Suppressor macrophage treated with lipopolysaccharide for 1 hour (primary cell): ENCODE measurements at places on chromosomes 6 and 20.
A peak's percentile ranks its signal among the peaks of the same experiment; 100 is the strongest.

DNA sequence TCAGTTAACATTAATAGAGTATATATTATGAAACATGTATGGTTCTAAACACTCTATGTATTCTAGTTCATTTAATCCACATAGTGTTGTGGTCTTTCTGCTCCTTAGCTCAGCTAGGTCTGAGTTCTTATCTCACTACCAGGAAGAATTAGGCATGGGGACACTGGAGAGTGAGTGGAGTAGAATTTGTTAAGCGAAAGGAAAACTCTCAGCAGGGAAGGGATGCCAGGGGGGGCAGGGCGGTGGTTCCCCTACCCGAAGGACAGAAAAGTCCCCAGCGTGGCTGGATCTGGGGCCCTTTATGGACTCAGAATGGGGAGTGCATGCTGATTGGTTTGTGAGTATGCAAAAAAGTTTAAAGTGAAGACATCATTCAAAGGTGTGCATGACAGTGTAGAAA lies 727.5 kb downstream of the TBC1D32 start:
- no peak for DNase-seq

- peak; percentile 43 for DNase-seq
Observed at GRCh38 chr20:50041246-50041873, 58.6 kb downstream of the SNAI1 start.

GRCh38 chr6:56932910-56933477 lies 21.9 kb upstream of the BEND6 start:
- no peak for DNase-seq

GRCh38 chr6:17923401-17923863 lies 64.0 kb downstream of the KIF13A start:
- DNase-seq: no peak

DNA sequence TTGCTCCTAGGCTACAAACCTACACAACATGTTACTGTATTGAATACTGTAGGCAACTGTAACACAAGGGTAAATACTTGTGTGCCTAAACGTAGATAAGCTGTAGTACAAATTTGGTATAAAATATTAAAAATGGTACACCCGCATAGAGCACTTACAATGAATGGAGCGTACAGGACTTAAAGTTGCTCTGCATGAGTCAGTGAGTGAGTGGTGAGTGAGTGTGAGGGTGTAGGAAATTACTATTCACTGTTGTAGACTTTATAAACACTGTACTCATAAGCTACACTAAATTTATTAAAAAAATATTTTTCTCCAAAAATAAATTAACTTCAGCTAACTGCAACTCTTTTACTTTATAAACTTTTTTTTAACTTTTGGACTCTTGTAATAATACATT lies 391.6 kb downstream of the ADGRB3 start:
- no peak for DNase-seq

- no peak for DNase-seq
Observed at GRCh38 chr6:19713411-19713810, 123.8 kb upstream of the ID4 start.

GRCh38 chr6:116108836-116109235 lies 8.2 kb downstream of the NT5DC1 start:
- no peak for DNase-seq

DNA sequence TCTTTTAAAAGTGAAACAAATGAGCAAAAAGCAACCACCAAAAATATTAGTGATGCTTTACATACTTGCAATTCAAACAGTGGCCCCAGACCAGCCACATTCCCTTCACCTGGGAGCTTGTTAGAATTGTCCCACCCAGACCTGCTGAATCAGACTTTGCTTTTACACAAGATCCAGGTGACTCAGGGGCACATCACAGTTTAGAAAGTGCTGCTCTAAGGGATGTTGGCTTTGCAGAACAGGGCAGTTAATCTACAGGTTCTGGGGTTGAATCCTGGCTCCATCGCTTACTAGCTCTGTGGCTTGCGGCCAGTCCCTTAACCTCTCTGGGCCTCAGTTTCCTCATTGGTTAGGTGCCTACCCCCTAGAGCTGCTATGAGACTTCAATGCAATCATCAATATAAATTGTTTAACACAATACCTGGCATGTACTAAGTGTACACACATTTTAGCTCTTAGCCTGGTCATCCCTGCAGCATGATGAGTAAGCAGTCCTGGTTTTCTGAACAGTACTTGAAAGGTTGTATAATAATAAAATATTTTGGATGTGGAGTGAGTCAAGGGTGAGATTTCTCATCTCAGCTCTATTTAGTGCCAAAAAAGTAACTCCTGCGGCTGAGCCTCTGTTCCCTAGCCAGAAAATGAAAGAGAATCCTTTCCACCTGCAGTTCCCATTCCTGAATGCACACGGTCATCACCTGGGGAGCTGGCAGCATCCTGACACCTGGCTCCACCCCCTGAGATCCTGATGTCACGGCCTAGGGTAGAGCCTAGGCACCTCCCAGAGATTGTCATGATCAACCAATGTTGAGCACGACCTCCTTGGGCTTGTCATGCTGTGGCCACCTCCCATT lies 162.7 kb downstream of the ANKRD60 start:
- DNase-seq: no peak

DNA sequence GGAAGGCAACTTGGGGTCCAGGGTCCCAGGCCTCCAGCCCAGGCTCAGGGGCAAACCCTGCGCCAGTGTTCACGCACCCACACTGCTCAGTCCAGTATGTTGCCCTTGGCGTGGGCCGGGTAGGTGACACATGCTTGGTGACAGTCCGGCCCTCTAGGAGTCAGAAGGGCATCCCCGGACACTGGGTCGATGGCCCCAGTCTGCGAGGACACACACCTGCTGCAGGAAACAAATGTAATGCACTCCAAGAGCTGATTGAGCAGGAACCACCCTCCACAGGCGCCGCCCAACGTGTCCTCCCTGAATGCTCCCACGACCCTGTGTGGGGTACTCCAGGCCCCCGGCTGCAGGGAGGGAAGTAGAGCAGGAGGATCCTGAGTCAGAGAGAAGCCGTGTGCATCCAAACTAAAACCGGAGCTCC lies 160.7 kb downstream of the DLL1 start:
- no peak for DNase-seq

- peak; percentile 41 for DNase-seq
Observed at GRCh38 chr20:45115829-45116228, 855 bp upstream of the WFDC5 start.

DNA sequence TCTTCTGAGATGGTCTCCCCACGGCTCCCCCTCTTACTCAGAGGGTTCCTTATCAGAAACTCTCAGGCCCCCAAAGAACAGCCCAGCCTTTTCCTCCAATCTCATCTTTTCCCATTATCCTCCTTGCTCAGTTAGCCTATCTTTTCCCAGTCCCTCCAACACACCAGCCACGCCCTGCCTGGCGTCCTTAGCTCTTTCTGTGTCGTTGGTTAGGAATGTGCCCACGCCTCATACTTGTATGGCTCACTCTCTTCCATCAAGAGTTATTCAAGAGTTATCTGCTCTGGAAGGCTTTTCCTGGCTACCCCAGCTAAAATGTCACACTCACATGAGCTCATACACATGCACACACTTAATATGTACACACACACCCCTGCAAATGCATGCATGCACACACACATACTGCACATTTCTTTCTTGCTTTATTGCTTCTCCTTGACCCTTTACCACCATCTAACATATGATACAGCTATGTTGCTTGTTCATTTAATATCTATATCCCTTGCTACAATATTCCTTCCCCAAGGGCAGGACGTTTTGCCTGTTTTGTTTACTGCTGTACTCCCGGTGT lies 37.6 kb downstream of the SLC2A10 start:
- no peak for DNase-seq

- DNase-seq: no peak
Observed at GRCh38 chr20:24745206-24745605, 203.9 kb upstream of the CST7 start.

GRCh38 chr6:91420243-91420642 lies 833.4 kb upstream of the MAP3K7 start:
- DNase-seq: no peak

DNA sequence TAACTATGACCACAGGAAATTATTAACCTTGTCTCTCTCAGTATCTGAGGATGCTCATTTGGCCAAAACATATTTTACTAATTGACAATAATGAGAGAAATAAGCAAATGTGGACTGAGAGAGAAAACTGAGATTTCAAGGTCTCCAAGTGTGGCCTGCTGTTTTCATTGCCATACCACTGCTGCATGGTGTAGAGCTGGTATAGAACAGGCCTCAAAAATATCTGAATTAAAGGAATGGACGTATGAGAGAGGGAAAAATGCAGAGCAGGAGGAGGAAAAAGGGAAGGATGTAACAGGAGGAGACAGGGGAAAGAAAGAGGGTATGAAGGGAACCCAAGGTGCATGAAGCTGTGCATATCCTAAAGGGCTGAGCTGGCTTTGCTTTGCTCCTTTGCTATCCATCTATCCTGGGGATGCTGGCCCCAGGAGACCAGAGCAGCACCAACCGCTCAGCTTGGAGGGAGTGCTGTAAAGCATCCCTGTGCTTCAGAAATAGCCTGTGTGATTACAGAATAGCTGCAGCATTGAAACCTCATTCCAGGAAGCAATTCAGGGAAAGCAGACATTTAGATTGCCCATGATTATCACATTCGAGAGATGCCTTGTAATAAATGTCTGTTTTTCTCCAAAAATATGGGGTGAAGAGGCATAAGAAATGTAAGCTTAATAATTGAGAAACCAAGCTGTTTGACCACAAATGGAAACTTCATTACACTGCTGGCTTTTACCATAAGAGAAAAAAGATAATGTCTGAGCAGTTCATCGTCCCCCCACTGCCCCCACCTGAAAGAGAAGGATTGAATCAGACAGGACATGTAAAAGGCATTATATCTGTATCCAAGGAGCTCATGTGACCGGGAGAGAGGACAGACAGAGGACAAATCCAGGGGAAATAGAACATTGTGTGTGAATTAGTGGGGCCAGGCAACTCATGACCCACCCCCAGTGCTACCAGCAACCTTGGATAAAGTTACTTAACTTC lies 80.6 kb downstream of the F13A1 start:
- DNase-seq: no peak

GRCh38 chr6:113396730-113397129 lies 460.4 kb upstream of the MARCKS start:
- no peak for DNase-seq

DNA sequence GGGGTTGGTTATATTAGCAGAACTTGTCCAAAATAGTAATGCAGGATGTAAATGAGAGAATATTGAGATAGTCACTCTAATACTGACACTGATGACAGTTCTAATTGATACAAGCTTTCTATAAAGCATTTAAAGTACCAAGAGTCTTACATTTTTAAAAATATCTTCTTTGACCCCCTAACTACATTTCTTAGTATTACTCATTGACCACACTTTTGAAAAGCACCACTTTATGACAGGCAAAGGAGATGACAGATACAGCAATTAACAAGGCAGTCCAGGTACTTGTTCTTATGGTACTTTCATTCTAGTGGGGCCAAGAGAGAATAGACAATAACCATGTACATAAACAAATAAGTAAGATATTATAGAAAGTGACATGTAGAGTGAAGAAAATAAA lies 139.4 kb upstream of the EYA4 start:
- no peak for DNase-seq

GRCh38 chr20:25669826-25670422 lies 26.7 kb downstream of the ZNF337 start:
- DNase-seq: no peak

DNA sequence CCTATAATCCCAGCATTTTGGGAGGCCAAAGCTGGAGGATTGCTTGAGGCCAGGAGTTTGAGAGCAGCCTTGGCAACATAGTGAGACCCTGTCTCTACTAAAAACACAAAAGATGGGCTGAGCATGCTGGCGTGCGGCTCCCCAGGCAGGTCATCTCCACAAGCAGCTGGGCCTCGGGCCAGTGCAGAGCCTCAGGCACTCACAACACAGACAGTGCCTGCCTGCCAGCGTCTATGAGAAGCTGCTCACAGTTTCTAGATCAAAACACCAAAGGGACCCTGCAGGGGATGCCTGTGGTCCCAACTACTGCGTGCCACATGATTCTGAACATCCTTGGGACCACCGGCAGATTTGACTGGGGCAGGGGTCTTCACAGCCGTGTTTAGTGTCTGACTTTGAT lies 59.4 kb downstream of the GINS1 start:
- DNase-seq: no peak

DNA sequence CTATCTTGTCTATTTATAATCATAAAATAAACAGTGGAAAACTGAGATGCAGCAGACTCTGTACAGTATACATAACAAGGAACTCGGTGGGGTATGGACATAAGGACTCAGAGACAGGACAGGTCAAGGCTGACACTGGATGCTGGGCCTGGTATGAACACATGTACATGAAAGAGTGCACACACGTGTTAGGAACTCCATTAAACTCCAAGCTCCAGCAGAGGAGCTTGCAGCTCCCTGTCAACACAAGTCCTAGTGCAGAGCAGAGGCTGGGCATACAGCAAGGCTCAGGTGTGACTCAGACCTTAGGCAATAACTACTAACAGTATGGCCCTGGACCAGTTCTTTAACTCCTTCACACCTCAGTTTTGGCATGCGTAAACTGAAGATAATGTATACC lies 17.1 kb downstream of the NAPB start:
- no peak for DNase-seq

GRCh38 chr6:162056745-162057144 lies 670.8 kb downstream of the PRKN start:
- DNase-seq: no peak

- no peak for DNase-seq
Observed at GRCh38 chr6:122719176-122719575, 60.3 kb upstream of the FABP7 start.

- no peak for DNase-seq
Observed at GRCh38 chr6:1212919-1213318, 99.0 kb upstream of the FOXQ1 start.

DNA sequence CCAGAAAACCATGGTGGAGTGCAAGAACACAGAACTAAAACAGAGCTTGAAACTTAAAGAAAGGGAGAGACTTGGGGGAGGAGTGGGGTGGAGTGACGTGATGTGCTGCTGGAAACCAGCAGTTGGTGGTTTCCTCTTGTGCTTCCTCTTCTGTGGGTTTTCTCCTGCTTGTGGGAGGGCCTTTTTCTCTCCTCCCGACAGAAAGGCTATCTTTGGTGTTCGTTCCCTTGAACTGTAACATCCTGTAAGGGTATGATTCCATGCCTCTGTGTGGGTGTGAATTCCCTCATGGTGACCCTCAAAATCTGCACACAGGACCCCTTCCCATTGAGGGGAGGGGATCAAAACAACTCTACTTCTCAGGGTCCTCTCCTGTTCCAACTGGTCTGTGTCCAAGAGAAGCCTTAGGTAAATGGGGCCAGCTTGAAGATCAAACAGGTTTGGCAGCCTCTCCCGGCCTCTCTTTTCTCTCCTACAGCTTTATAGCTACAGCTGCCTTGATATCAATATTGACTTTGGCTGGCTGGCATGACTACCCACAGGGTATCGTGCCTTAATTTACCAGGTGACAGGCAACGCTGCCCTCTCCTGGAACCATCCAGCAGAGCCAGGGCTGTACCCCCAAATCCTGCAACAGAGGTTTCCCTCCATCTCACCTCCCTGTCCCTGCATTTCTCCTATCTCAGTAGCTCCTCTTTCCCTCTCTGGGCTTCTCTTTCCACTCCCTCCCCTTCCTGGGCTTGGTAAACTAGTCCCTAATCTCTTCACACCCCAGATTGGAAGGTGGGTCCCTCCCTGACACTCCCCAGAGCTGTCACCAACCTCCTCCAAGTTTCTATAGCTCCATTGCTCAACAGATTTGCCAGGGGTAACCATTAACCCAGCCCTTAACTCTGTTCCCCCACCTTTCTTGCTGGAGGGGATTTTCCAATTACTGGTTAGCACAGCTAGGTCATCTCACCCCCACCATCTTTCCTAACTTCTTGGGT lies 1.5 kb upstream of the MSH5 start:
- peak; percentile 95 for DNase-seq

GRCh38 chr6:139133262-139134063 lies 1.4 kb upstream of the HECA start:
- DNase-seq: no peak

- DNase-seq: no peak
Observed at GRCh38 chr6:162684961-162685360, 42.6 kb downstream of the PRKN start.

- DNase-seq: no peak
Observed at GRCh38 chr20:24674921-24675605, 205.6 kb downstream of the SYNDIG1 start.
